Activated naive CD4-positive, alpha-beta T cell (primary cell): ENCODE measurements at places on chromosomes 13 and 19.

- no peak for DNase-seq
Measured at GRCh38 chr13:48527955-48528354, 4.9 kb downstream of the RCBTB2 start.

- no peak for DNase-seq
Measured at GRCh38 chr13:91644806-91645205, 246.4 kb downstream of the GPC5 start.

- no peak for DNase-seq
Measured at GRCh38 chr13:21686751-21687391, 16.0 kb downstream of the FGF9 start.

GRCh38 chr19:11465600-11465999, 15.2 kb downstream of the ELAVL3 start:
- DNase-seq = no peak

- no peak for DNase-seq
Measured at GRCh38 chr13:51343475-51343874, 4.0 kb downstream of the SERPINE3 start.

- no peak for DNase-seq
Measured at GRCh38 chr13:76009267-76009890, 373.2 kb downstream of the LMO7 start.

DNA sequence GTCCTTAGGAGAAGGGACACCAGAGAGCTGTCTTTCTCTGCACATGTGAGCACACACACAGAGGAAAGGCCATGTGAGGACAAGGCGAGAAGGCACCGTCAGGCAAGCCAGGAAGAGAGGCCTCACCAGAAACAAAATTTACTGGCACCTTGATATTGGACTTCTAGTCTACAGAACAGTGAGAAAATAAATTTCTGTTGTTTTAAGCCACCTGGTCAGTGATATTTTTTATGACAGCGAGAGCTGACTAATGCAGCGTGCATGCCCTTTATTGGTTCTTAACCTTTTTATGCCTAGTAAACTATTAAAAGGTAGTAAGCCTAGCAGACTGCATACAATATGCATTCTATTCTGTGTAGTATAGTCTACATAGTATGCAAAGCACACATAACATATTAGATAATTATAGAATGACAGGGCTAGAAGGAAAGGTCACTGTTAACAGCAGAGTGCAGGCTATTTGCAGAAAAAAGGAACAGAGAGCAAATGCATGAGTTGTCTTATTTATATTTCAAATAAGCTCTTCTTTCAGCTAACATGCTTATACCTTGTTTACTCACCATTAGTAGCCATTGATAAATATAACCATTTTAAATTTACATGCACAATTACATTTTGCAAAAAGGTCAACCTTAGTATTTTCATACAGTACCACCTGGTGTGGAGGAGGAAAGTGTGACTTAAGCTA, 25.2 kb upstream of the KATNAL1 start:
- DNase-seq = no peak

GRCh38 chr13:48234566-48235340, 1.7 kb downstream of the ITM2B start:
- DNase-seq = no peak

DNA sequence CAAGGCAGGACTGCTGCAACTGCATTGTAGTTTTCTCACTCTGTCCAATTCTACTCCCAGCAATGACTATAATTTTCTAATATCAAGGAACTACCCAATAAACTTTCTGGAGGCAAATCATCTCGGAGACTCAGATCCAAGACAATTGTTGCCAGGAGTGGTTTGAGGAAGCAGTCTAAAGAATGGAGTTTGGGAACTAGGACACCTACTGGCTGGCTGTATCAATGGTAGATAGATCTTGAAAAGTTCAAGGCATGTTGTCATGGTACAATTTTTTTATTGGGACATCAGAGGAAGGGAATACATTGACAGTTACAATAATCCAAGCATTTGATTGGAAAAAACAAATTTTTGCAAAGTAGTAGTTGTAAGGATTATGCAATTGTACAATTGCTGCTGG, 648.3 kb upstream of the SLITRK6 start:
- DNase-seq = no peak

- no peak for DNase-seq
Measured at GRCh38 chr19:43525836-43526771, 897 bp downstream of the ETHE1 start.
